ENCODE measurements at places on chromosomes 3 and 15.
A peak's percentile ranks its signal among the peaks of the same experiment; 100 is the strongest.

DNA sequence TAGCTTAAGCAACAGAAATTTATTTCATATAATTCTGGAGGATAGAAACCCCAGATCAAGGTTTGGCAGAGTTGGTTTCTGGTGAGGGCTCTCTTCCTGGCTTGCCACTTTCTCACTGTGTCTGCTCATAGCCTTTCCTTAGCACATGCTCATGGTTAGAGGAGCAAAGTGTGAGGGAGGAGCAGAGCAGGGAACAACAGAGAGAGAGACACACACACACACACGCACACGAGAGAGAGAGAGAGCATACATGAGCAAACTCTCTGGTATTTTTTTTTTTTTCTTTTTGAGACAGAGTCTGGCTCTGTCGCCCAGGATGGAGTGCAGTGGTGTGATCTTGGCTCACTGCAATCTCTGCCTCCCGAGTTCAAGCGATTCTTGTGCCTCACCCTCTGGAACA is 36.8 kb upstream of the ZDHHC23 start:
- DNase-seq: no peak

- no peak for DNase-seq
Observed at GRCh38 chr15:88484682-88485331, 17.3 kb downstream of the MRPS11 start.

DNA sequence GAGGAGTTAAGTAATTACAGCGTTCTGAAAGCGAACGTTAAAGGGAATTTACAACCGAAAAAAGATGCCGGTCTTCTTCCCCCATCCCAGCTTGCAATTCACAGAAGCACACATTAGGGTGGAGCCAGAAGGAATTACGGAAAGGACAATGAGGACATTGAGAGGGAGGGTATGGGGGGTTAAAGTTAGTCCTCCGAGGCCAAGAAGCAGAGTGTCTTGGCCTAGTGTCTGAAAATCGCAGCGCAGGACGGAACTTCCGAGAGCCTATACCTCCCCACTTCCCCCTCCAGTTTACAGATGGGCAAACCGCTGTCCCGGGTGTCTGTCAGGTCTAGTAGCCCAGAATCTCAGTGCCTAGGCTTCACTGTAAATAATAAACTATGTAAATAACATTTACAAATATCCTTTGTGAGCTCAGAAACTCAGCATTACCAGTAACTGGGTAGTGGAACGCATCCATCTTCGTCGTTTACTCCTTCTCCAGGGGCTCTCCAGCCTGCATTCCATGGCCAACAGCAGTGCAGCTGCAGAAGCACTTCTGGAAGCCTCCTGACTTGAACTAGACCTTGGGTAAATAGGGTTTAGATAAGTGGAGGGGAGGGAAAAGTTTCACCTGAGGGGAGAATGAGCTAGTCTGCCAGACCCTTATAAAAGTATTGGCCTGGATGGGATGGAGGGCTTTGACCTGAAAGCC is 922 bp downstream of the ADPRH start:
- no peak for DNase-seq

GRCh38 chr3:157512534-157512933 is 9.3 kb upstream of the VEPH1 start:
- no peak for DNase-seq

DNA sequence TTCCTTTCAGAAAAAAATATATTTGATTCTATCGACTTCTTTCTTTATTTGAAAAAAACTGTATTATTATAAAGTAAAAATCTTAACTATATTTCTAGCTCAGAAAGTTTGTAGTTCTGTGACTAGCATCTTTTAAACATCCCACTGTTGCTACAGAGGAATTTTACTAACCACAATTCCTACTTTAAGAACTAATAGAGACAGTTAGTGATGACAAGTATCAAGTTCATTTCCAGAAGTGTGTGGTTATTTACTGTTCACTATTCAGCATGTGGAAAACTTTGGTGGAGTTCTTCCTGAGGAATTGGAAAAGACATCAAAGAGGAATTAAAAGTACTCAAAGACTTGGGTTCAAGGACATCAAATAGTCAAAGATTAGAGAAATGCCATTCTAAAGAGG is 524.1 kb upstream of the CBLB start:
- DNase-seq: no peak

GRCh38 chr3:174675406-174675805 is 183.7 kb upstream of the NAALADL2 start:
- no peak for DNase-seq

DNA sequence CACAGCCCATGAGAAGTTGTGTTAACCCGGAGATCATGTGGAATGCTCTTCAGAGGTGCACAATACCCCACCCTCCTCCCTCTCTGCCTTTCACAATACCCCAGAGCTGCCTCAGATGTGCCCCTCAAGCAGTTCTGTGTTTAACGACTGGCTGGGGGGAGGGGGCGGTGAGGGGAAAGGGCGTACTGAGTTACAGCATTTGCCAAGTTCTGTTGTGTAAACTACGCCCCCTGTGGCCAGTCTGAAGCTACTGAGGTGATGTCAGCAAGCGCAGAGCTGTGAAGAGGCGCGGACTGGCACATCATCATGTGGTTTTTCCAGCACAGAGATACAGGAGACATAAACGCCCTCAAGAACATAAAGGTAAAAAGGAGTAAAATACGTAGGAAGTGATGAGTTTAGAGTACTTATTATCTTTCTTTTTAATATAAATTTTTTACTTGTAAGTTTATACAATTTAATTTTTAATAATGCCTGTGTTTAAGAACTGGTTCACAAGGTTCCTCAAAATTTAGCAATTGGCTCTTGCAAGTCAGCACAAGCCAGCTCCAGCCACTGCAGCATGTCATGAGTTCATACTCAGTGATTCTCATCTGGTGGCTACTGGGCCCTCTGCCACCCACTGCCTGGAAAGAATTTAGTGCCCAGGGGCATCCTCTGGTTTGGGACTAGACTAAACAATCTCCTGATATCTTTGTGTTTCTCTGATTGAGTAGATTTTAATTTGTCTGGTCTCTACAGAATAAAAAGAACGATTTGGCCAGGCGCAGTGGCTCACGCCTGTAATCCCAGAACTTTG is 1.7 kb downstream of the EPB42 start:
- peak; percentile 7 for DNase-seq

DNA sequence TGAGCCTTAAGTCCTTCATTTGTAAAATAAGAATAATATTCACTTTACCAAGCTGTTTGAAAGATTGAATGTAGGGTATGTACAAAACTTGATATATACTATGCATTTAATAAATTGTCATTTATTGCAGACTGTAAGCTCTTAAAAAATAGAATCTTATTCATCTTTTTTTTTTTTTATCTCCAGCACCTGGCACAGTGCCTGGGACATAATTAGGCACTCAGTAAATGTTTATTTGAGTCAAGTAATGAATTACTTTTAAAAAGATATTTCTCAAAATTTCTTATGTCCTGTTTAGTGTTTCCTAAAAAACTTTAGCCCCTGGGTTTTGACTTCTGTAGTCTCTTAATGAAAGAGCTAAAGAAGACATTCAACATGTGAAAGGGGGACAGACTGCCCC is 71.7 kb downstream of the TOP2B start:
- no peak for DNase-seq

DNA sequence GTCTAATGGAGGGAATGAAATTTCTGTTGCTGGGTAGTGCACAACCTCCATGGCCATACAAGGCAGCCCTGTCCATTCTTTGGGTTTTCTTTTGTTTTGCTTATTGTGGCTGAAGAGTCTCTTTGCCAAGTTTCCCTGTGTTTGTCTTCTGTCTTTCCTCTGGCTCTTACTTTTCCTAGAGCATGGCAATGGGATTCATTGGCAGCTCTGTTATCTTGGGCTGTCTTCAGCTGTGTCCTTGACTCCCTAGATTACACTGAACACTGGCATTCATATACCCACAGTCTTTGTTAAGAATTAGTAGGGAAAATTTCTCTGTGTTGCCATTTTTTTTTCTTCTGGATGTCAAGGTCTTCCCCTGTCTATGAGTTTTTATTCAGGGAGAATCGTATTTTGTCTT is 16.1 kb upstream of the DCBLD2 start:
- no peak for DNase-seq

DNA sequence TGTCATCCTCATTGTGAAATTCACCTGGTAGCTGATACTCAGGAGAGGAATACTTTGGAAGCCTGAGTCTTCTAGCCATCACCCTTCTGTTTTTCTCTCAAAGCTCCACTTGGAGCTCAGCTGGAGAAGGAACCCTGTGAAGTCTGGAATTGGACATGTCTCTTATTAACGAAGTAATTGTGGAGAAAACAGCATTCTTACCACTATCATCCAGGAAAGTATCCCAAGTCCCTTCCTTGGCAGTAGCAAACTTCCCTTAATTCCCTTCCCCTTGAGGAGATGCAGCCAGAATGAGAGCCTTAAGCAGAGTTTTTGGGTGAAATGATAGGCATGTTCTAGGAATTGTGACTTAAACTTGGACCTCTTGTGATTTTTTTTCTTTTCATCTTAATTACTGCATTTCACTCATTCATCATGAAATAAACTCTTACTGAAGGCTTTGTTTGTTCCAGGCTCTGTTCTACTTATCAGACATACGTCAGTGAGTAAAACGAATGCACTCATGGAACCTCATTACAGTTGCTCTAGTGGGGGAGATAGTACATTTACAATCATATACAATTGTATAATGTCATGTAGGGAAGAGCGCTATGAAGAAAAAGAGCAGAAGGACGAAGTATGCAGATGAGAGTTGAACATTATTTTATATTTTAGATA is 30.5 kb upstream of the TCF12 start:
- no peak for DNase-seq

Measured in inflammatory macrophage treated with lipopolysaccharide for 1 hour (primary cell).